Right atrium auricular region (tissue), 2 donors: ENCODE measurements at places on chromosomes 1 and 21. TPM values are rescaled to one million over a fixed set of nuclear protein-coding genes. Genes with fewer than 3 reads are reported as not detected.

GRCh38 chr1:154590756-154591155 is 17.2 kb downstream of the ADAR start:
- no peak for DNase-seq
- no peak overlapping the region for H3K4me3 ChIP-seq
- no peak overlapping the region for H3K27ac ChIP-seq
- peaks cover 97% of the 10 kb centered on the region for H3K36me3 ChIP-seq
- no peaks in the 10 kb centered on the region for H3K4me1 ChIP-seq
- no peaks in the 10 kb centered on the region for H3K27me3 ChIP-seq

- no peaks in the 10 kb centered on the region for H3K27me3 ChIP-seq
- H3K27ac ChIP-seq = no peak overlapping the region
- no peaks in the 10 kb centered on the region for H3K4me1 ChIP-seq
- H3K4me3 ChIP-seq = no peak overlapping the region
Measured at GRCh38 chr1:116972674-116973030, 28.9 kb upstream of the CD101 start.

- H3K27me3 ChIP-seq = no peaks in the 10 kb centered on the region
- H3K4me1 ChIP-seq = no peaks in the 10 kb centered on the region
- DNase-seq = no peak
- no peak overlapping the region for H3K4me3 ChIP-seq
Measured at GRCh38 chr1:186443638-186444037, 17.3 kb downstream of the PDC start.

DNA sequence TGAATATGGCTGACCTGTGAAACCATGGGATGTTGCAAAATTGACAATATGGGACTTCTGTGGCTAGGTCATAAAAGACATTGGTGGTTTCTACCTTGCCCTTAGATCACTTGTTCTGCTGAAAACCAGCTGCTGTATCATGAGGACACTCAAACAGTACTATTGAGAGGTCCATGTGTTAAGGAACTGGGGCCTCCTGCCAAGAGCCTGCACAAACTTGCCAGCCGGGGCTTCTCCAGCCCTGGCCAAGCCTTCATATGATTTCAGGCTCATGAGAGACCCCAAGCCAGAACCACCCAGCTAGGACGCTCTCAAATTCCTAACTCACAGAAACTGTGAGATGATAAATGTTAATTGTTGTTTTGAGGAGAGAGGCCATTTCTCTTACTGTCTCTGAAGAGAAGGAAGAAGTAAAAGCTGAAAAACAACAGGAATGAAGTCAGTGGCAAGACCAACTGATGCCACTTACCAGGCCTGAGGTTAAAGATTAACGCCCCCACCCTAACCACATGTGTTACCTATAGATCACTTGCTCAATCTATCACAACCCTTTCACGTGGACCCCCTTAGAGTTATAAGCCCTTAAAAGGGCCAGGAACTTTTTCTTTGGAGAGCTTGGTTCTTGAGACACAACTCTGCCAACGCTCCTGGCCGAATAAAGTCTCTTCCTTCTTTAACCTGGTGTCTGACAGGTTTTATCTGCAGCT is 3.9 kb upstream of the PITHD1 start:
- no peaks in the 10 kb centered on the region for H3K36me3 ChIP-seq
- no peaks in the 10 kb centered on the region for H3K27me3 ChIP-seq
- no peak overlapping the region for H3K4me3 ChIP-seq
- no peak for DNase-seq

DNA sequence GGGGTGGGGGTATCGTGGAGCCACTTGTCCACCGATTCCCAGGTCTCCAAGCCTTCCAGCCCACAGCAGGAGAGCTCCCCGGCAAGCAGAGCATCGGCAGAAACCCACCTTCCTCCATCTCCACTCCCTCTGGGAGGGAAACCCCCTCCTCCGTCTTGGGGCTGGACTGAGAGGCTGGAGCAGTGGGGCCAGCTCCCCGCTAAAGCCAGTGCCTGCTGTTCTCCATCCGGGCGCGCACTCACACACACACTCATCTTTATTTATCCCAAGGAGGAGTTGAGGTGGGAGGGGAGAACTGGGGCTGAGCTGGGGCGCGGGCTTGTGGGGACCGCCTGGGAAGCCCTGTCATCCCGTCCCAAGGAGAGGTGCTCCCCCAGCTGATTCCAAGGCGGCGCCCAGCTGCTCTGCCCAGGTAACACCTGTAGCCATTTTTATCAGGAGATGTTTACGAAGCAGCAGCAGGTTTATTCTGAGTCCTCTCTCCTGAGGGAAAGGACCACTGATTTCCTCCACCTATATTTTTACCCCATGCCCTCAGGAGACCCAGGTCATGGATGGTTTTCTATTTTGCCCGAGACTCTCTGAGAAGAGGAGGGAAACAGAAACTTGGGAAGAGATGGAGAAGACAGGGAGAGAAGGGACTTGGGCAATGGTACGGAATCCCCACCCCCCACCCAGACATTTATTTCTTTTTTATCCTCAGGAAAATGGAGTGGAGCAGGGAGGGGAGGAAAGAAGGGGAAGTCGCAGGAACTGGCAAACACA is 2.1 kb downstream of the KCNN3 start:
- no peak for DNase-seq
- H3K27me3 ChIP-seq = no peaks in the 10 kb centered on the region
- no peak overlapping the region for H3K4me3 ChIP-seq

SLC44A3 gene
- 2.7 TPM for total RNA-seq
